NCI-H345 (cell line): ENCODE measurements at places on chromosomes 13 and 19.

DNA sequence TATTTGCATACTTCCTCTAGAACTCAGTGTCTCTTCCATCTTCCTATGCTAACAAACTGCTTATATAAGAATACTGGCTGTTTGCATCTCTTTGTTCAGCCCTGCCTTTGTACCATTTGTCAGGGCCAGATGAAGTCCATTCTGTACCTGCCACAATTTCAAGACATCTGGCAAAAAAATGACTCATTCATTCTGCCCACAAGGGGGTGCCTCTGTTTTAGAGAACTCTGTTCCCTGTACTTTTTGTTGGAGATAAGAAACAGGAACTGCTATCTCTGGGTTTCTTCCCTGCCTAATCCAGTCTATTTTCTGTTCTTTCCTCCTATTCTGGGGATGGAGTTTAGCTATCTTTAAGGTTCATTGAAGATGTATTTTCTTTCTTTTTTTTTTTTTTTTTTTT, 23.0 kb downstream of the ZNF568 start:
- no peak for DNase-seq

GRCh38 chr19:2059422-2060201, 8.6 kb upstream of the MKNK2 start:
- no peak for DNase-seq

GRCh38 chr19:18363787-18364186, 22.2 kb upstream of the GDF15 start:
- no peak for DNase-seq

DNA sequence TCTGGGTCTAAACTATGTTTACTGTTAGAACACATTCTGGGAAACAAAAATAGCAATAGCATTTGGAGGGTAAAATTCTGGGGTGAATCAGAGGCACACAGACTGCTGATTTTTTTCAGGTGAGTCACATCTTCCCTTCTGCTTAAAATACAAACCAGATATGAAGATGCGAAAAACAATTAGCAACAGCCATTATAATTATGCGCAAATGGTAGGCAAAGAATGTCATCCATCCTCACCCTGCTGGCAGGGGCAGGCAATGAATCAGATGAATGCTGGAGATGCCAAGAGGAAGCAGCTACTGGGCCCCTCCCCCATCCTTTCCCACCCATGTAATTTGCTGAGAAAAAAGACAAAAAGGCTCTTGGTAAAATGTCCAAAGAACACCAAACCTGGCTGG, 282.9 kb downstream of the KLF5 start:
- DNase-seq = no peak

GRCh38 chr13:100203696-100204367, 114.9 kb downstream of the PCCA start:
- no peak for DNase-seq

- no peak for DNase-seq
Observed at GRCh38 chr13:69737129-69737935, 370.3 kb upstream of the ATXN8OS start.
